ENCODE measurements at places on chromosomes 2 and 18.

GRCh38 chr2:18763338-18763737, 174.0 kb upstream of the NT5C1B start:
- DNase-seq, result no peak

- no peak for DNase-seq
Observed at GRCh38 chr2:164803776-164804466, 37.7 kb downstream of the COBLL1 start.

DNA sequence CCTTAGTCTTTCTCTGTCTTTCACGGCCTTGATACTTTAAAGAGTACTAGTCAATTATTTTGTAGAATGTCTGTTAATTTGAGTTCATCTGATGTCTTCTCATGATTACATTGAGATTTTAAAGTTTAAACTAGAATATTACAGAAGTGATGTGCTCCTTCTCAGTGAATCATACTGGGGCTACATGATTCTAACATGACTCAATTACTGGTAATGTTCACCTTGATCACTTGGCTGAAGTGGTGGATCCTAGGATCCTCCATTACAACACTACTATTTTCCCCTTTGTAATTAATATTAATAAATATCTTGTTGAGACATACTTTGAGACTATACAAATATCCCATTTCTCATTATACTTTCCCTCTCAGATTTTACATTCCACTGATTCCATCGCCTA, 148.5 kb downstream of the CAMKMT start:
- no peak for DNase-seq

DNA sequence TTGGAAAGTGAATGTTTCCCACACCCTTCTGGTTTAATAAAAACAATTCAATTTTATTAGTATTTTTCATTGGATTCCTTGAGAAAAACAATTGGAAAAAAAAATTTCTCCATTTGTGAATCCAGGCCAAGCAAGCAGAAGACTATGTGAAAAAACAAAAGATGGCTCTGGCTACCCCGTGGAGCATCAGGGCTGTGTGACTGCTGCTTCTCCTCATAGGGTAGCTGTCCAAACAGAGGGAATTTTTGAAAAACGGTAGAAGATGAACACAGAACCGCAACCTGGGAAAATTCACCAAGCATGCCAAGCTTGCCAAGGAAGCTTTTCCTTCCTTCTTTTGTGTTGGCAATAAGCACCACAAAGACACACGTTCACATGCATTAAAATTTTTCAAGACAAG, 71.3 kb upstream of the ACVR2A start:
- DNase-seq, result no peak

GRCh38 chr2:147327613-147328012, 517.2 kb upstream of the ACVR2A start:
- no peak for DNase-seq

- no peak for DNase-seq
Observed at GRCh38 chr2:15806801-15807417, 133.4 kb upstream of the MYCN start.

GRCh38 chr2:71292159-71292558, 39.4 kb upstream of the ZNF638 start:
- no peak for DNase-seq

GRCh38 chr18:78228974-78229373, 750.6 kb upstream of the SALL3 start:
- no peak for DNase-seq

- no peak for DNase-seq
Observed at GRCh38 chr2:3512086-3512485, 7.2 kb downstream of the ADI1 start.

DNA sequence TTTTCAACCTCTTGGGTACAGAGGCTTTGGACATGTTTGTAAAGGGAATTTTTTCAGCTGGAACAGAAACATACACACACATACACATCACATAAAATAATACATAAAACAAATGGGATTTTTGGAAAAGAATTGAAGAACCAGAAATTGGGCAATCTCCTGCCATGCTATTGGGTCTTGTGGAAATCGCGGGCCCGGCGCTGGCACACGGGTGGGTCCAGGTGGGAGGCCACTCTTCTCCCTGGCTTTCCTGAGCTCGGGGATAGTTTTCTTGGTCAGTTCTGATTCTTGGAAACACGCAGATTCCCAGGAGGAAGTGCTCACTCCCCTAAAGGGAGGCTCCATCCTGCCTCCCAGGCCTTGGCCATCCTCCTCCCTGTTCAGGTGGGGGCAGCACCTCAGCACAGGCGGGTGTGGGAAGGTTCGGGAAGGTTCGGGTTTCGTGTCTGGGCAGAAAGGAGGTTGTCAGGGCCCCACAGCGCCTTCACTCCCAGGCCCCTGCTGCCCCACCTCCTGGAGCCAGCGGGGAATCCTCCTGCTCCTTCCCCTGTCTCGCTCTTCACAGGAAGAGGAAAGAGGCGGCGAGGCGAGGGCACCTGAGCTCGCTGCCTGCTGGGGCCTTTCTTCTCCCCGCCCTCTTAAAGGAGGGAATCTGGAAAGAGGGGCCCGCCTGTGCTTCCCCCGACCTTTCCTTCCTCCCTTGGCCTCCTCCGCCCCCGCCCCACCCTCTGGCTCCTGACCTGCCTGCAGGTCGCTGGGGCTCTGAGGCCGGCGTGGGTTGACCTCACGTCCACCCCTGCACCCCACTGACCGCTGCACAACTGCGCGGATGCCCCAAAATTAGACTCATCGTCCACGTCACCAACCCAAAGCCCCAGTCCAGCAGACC, 97.8 kb upstream of the PXDN start:
- DNase-seq, result no peak

DNA sequence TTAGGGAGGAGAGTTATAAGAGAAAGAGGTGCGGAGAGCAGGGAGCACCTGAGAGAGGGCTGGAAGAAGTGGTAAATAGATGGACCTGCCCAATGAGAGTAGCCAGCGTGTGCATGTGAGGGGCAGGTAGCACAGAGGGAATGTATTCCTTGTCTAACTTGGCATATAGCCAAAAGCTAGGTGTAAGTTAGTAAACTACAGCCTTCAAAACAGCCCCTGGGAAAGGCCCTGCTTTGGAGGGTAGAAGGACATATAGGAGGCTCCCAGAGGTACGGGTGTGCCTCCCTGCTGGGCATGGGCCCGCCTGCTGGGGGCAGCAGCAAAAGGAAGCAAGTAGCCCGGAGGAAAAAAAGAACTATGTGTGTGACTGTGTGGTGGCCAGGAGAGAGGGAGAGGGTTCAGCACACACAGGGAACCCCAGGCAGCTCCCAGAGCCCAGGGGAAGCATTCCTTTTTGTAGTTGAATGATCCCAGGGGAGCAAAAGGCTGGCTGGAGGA, 48.0 kb downstream of the TCF7L1 start:
- no peak for DNase-seq

- no peak for DNase-seq
Observed at GRCh38 chr2:238406998-238407285, 19.8 kb upstream of the ASB1 start.

GRCh38 chr2:122378521-122378920, 623.1 kb downstream of the TSN start:
- DNase-seq, result no peak

DNA sequence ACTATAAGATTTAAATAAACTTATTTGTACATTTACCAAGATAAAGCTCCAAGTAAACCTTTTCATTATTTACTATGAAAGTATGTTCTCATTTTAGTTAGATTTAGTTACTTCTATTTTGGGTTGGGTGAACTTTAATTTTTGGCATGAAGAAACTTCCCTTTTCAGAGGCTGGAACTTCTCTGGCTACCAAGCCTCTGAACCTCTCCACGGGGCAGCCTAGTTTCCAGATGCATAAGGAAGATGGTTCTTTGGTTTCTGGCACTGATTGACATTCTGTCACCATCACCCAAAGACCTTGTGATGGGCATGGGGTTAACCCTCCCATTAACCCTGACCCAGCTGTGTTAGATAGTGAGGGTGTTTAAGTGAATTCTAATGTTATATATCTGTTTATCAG, 17.1 kb downstream of the PSD4 start:
- no peak for DNase-seq

- no peak for DNase-seq
Observed at GRCh38 chr2:37873229-37873628, 51.9 kb upstream of the RMDN2 start.

DNA sequence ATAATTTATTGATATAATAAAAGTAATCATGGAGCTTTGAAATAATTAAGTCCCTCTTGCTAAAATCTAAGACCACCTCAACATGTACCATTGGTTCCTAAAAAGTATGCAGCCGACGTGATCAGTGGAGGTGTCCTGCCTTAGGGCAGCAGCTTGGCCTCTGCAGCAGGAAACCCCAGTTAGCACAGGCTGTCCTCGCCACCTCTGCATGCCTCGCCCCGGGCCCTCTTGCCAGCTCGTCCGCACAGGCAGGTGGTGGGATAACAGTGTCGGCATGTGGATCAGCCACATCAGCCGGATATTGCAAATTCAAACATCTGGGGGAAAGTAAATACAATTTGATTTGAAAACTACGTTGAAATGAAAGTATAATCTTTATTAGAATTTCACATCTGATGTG, 22.9 kb downstream of the COA5 start:
- DNase-seq, result no peak

DNA sequence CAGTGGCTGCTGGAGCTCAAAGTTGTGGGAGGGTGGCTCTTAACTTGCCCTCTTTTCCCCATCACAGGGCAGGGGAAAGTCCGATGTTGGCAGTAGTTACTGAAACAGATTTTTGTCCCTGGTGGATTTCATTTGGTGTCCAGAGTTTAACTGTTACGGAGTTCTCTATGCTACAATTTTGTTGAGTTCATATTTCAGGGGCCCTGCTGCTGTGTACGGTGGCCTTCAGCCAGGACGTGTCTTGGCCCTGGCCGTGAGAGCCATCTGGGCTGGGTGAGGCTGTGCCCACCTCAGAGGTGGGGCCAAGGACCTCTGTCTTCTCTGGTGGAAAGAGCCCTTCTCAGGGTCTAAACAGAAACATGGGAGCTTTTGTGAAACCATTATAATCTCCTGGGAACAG, 67.4 kb downstream of the SH3YL1 start:
- DNase-seq, result no peak

DNA sequence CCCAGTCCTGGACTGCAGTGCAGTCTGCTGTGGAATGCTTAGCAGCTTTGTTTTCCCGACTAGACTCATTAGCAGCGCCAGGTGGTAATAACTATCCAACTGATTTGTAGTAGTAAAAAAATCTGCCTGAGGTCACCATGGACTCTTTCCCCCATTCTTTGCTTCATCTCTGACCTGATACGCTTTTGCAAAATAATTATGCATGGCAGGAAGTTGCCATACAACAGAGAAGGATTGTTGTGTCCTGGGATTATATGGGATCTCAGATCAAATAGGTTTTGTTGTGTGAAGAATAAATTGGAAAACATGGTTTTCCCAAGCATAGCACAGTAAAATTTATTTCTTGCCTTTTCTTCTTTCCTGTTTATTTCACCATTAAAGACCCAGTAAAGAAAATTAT, 72.4 kb upstream of the ATP5MC3 start:
- no peak for DNase-seq

GRCh38 chr2:181471226-181471625, 14.0 kb downstream of the ITGA4 start:
- DNase-seq, result no peak

DNA sequence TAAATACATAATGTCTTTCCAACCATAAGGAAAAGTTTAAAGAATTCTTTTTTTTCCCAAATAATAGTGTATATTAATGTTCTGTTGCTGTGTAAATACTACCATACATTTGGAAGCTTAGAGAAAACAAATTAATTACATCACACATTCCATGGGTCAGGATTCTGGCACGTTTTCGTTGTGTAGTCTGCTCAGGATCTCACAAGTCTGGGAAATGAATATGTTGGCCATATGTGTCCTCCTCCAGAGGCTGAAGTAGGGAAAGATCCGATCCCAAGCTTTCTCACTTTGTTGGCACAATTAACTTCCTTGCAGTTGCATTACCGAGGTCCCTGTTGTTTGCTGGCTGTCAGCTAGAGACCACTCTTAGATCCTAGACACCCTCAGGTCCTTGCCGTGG, 83.9 kb downstream of the RPRM start:
- no peak for DNase-seq

DNA sequence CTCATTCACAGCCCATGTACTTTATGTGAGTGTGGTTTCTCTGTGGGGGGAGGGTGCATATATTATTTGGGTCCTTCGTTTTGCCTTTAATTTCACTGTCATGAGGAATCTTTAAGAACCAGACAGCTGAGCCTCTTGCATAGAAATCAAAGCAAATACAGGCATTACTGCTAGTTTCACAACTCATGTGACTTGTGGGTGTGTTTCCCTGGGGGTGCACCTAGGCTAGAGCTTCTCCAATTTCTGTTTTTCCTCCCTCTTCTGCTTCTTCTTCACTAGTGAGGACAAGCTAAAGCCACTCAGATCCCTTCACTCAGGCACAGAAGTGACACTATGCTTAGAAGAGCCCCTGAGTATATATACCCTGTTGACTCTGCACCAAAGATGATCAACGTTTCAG, 131.4 kb downstream of the ACOXL start:
- DNase-seq, result no peak

GRCh38 chr2:84197901-84198300, 261.2 kb downstream of the SUCLG1 start:
- DNase-seq, result no peak

DNA sequence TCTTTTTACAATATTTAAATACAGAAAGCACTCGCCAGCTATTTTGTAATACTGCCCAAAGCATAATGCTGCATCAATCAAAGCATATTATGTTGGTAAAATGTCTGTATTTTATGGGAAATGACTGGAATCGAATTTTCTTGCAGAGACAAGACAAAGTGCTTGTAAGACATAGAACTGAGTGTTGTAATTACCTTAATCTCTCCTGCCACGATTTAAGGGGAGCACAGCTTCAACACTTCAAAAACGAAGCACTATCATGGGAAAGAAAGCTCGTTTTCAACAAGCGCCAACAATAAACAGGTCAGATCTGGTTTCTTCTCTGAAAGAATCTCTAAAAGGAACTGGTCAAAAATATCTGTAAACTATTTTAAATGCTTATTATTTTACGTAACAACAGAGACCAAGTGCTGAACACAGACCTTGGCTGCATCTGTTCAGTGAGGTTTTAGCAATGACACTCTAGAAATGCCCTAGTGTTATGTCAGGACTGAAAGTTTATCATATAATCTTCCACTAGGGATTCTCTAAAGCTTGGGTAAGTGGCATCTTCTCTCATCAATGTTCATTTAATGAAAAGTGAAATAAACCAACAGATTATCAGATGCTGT, 19.0 kb downstream of the RND3 start:
- DNase-seq, result no peak

DNA sequence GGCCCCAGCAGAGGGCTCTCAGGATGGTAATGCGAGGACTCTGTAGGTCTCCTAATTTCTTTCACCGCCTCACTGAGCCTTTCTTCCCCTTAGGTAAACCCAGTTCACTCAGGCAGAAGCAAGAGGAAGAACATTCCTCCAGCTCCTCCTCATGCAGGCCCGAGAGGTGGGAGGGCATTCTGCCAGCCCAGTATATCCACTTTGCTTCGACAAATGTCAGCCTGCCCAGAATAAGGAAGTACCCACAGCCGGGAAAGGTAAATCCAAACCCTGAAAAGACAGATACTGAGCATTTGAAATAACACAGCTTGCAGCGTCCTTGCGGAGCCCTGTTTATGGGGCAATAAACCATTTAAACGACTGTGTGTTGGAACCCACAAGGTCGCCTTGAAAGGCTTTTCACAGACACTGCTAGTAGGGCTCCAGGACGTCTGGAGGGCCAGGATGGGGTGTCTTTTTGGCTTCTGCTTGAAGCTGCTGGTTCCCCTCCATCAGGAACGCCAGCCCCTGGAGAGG, 63.0 kb upstream of the STPG4 start:
- no peak for DNase-seq

GRCh38 chr2:5319493-5319892, 372.7 kb upstream of the SOX11 start:
- DNase-seq, result no peak

Measured in skeletal muscle cell (primary cell).